Activated T-helper 17 cell treated with anti-CD3 and anti-CD28 coated beads, Interleukin-2, amount 50 U/mL, for 72 hours (primary cell): ENCODE measurements at places on chromosomes 16 and 17. TPM values are rescaled to one million over a fixed set of nuclear protein-coding genes. Genes with fewer than 3 reads are reported as not detected.

The KCTD19 gene
- 4.4 TPM for total RNA-seq

- no peak for ATAC-seq
Measured at GRCh38 chr16:57422026-57422944, 17.7 kb downstream of the CCL17 start.

The PYY gene
- total RNA-seq = not detected

DNA sequence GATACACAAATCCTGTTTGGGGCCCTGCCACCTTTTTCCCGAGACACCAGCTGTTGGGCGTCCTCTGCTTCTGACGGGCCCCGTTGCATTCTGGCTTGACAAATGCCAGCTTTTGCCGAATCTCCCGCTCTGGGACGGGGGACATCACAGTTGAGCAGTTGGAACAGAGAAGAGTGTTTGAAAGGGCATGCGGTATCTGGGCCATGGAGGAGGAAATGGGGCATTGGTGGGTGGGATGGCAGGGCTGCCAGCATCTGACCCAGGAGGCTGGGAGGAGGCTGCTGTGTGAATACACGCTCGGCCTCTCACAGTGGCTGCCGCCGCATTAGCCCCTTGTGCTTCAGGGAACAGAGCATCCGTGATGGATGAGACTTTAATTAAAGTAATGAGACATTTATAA, 184.3 kb upstream of the TNRC6C start:
- ATAC-seq = no peak

DNA sequence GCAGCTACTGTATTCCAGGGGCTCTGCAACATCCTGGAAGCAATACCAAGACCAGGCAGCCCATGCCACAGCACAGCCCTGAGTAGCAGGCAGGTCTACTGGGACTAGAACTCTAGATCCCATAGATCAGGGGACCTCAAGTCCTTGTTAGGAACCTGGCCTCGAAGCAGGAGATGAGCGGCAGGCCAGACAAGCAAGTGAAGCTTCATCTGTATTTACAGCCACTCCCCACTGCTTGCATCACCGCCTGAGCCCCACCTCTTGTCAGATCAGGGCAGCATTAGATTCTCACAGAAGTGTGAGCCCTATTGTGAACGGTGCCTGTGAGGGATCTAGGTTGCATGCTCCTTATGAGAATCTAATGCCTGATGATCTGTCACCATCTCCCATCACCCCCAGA, 295.7 kb upstream of the TNRC6C start:
- ATAC-seq = no peak

The ZPBP2 gene
- total RNA-seq = 0.53 TPM

- ATAC-seq = no peak
Measured at GRCh38 chr16:70254180-70254964, 2.6 kb upstream of the EXOSC6 start.

- ATAC-seq = no peak
Measured at GRCh38 chr17:15882058-15882720, 62.7 kb upstream of the ADORA2B start.

- ATAC-seq = no peak
Measured at GRCh38 chr16:10242097-10242496, 59.9 kb upstream of the GRIN2A start.

DNA sequence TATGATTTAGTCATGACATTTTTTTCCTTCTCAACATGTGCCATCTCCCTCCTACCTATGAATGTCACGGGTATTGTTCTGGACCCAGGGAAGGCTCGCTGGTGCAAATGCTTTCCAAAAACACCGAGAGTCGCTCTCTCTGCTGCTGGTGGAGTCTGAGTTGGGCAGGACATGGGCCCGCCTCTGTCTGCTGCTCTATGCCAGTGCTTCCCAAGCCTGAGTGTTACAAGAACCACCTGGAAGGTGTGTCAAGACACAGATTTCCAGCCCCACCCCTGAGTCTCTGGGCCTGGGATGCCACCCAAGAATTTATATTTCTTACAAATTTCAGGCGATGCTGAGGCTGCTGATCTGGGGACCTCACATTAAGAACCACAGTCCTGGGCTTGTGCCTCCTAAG, 9.1 kb downstream of the JPH3 start:
- no peak for ATAC-seq

DNA sequence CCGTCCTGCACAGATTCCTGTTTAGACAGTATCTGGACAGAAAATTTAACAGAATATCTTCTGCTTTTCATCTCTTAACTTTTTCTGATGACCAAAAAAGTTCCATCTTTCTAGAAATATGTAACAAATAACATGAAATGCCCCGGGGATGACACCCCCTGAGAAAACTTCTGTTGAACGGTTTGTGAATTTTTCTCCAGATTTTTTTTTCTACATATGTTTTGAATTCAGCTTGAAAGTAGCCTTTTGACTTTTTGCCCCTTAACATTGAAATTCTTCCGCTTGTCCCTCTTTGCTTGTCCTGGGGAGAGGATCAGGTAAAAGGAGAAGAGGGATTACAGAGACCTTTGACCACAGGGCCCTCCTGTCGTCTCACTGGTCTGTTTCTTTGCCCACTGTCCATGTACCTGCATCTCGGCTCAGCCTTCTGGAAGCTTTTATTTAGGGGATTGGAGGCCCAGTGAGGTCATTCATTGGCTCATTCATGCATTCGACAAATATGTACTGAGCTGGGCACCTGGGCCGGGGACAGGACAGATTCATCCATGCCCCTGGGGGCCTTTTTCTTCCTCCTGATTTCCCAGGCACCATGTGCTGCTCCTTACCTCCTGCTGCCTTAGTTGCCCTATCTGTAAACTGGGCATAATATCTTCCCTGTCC, 19.6 kb upstream of the CPNE2 start:
- no peak for ATAC-seq

The CDK12 gene
- total RNA-seq = 81.9 TPM

DNA sequence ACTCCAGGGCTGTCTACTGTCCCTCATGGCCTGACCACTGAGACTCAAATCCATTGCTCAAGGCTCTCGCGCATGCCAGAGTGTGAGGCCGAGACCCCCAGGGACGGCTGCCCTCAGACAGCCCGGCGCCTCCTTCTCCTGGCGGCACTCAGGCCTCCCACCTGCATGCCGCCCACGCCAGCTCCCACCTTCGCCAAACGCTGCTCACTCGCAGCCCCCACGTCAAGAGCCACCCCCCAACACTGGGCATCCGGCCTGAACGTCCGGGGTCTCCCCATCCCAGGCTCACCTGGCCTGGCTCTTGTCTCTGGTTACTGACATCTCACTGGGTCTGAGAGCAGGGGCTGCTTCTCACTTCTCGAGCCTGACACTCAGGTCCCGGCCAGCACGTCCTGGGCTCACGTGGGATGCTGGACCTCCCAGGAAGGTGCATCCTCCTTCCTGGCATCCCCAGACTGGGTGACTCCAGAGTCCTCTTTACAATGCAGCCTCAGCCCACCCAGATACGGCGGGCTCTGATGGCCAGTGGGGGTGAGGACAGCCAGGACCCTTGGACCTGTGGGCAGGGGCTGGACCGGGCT, 12.2 kb upstream of the CACNA1H start:
- no peak for ATAC-seq

The NPIPA5 gene
- 7.6 TPM for total RNA-seq

DNA sequence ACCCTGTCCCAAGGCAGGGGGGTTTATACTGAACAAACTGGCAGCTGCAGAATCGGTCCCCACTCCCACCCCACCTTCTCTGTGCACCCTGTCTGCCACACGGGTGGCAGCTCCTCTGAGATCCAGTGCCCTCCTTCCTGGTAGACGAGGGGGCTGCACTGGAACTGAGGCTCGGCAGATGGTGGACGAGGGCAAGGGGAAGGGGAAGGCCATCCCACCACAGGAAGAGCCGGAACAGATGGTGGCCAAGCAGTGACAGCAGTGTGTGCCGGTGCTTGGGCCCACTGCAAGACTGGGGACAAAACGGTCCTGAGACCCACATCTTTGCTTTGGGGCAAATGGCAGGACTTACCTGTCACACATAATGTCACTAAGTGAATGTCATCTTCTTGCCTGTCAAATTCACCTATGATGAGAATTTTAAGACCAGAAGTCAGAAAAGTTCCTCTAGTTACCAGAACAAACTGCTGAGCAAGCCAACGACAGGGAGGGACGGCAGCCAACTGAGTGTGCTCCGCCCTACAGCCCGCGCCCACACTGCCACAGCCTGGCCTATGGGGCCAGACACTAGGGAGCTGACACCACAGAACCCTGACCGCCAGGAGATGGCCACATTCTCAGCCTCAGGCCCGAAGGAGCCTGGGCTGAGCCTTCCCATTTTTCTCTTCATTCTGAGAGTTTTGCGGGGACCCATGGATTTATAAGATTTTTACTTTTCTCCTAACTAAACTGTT, 14.4 kb downstream of the NTAN1 start:
- no peak for ATAC-seq

The CD300LG gene
- not detected for total RNA-seq

The NDRG4 gene
- 0.95 TPM for total RNA-seq

The TMEM106A gene
- total RNA-seq = 28.4 TPM

DNA sequence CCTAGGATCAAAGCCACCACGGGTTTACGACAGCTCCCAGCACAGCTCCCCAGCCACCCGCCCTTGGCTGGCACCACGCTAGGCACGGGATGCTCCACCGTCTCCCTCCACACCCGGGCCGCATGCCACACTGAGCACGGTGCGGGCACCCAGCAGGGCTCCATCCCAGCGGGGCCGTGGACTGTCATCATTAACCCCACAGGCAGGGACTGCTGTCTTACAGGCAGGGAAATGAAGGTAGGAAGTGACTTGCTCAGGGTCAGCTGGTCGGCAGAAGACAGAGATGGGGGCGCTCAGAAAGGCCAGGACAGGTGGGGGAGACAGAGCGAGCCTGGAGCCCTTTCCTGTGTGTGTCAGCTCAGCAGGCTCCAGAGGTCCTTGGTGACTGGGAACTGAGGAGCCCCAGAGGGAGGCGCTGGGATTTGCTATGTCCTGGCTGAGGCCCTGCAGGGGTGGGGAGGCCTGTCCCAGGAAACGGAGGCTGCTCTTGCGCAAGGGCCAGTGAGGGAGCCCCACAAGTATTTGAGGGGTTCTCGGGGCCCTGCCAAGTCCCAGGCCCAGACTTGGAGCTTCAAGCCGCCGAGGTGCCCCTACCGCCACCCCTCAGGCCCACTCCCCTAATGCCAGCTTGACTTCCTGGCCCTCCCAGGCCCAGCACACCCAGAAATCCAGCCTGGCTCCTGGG, 3.2 kb downstream of the UBALD1 start:
- no peak for ATAC-seq

The SPATA22 gene
- not detected for total RNA-seq

DNA sequence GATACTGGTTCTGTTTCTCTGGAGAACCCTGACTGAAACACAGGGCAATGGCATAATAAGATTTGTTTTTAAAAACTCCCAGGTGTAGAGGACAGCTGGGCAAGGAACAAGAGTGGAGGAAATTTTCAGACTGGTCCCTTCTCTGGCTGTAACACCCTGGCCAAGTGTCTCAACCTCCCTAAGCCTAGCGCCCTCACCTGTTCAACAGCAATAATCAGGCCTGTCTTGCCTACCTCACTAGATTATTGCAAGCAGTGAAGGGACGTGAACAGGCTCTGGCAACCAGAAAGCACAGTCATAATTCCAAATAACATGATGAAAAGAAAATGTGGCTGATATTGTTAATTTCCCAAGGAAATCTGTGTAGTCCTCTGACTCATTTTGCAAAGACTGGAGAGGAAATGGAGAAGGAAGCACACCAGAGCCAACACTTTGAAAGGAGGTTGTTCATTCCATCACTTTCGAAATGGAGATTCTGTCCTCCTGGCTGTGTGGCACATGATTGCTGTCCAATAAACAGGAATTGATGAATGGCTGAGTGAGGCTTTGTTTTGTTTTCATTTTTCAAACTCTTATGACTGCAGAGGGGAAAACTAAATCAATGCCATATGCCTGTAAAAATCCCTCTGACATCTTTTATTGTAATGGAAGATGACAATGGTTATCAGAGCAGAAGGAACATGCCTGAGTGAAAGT, 87.5 kb upstream of the HLF start:
- no peak for ATAC-seq

GRCh38 chr16:85612801-85613603, at the start of gene GSE1:
GSE1 (plus strand) TSS chr16:85613322; CDS start chr16:85613392, 70 bp downstream.
- ATAC-seq = peak; percentile 53

DNA sequence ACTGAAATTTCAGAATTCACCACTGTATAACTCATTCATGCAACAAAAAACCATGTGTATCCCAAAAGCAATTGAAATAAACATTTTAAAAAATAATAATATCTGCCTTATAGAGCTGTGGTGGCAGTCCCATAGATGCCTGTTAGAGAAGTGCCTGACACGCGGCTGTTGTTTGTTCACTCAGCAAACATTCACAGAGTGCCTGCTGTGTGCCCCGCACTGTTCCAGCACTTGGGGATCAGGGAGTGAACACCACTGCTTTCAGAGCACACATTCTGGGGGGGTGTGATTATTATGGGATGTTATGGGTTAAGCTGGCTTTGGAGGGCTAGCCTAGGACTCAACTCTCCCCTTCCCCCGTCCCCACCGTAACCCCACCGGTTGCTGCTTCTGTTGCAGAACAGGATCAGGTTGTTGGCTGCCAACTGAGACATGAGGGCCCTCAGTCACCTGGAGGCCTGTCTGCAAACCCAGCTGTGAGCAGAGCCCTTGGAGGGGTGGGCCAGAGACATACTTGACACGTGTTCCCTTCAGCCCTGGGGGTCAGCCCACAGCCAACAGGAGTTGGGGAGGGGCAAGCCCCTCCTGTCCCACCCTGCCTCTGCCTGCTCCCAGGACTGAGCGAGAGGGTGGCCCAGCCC, 103.3 kb upstream of the CIBAR2 start:
- ATAC-seq = no peak

The SUZ12 gene
- 41.4 TPM for total RNA-seq

GRCh38 chr16:87927195-87927562, 9.2 kb downstream of the CA5A start:
- ATAC-seq = no peak

DNA sequence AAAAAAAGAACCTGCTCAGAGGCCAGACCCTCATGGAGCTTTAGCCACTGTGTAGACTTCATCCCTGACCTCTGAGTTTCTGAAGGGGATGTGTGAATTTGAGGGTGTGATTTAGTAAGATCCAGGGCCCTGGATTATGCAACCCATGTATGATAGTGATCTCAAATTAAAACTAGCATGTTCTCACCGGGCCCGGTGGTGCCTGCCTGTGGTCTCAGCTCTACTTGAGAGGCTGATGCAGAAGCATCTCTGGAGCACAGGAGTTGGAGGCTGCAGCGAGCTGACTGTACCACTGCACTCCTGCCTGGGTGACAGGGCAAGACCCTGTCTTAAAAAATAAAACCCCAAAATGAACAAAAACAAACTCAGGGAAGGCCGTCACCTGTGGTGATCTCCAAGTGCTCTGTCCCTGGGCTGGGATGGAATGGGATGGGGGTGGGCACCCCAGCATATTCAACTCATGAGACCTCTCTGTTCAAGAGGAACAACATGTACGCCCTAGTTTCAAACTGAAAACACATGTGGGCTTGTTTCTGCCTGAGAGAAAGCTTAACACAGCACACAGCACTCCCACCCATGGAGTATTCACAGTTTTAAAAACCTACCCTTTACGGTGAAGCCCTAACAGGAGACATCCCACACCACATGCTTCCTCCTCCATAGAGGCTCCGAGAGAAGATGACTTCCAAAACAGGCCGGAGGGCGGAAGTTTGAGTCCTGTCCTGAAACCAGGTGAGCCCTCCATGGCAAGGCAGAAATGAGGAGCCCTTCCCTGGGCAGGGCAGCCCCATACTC, 30.1 kb downstream of the GNPTG start:
- no peak for ATAC-seq
